Stimulated activated CD8-positive, alpha-beta memory T cell treated with anti-CD3 and anti-CD28 coated beads, Interleukin-7, amount 100 ng/mL, for 4 hours (primary cell): ENCODE measurements at places on chromosomes 2 and 18.

GRCh38 chr2:10839813-10840212, 27.2 kb upstream of the PDIA6 start:
- no peak for DNase-seq

DNA sequence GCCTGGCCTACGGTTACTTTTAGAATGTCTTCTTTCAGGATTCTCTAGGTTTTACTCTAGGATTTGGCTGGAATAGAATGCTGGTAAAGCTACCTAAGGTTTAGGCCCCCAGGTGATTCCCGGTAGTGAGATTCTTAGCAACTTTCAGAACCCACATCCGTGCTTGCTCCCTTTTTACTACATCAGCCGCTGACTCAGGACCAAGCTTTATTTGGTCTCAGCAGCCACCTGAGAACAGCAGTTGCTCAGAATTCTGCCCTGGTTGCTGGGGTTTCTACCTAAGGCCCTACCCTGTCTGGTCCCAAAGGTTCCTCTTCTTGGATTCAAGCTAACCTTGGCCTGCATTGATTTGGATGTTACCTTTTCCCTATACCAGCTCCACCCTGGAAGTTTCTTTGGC, 36.1 kb upstream of the NDUFV2 start:
- DNase-seq, result no peak

- no peak for DNase-seq
Measured at GRCh38 chr2:236825989-236826510, 256.4 kb downstream of the ACKR3 start.

- DNase-seq, result no peak
Measured at GRCh38 chr2:42742740-42743658, 20.9 kb downstream of the OXER1 start.

GRCh38 chr2:54672590-54673456, 50.6 kb upstream of the EML6 start:
- no peak for DNase-seq
